ENCODE measurements at places on chromosomes 1 and 21. TPM values are rescaled to one million over a fixed set of nuclear protein-coding genes. Genes with fewer than 3 reads are reported as not detected.

C1orf74 gene
- 2.1 TPM for total RNA-seq

DCST2 gene
- total RNA-seq: 0.90 TPM

GNG4 gene
- 2.7 TPM for total RNA-seq

HNRNPCL4 gene
- not detected for total RNA-seq

LYPD8 gene
- total RNA-seq: not detected

FMOD gene
- 20.1 TPM for total RNA-seq

COA6 gene
- total RNA-seq: 35.3 TPM

MRAP gene
- total RNA-seq: 98.7 TPM

LCE1A gene
- total RNA-seq: not detected

TRPM2 gene
- total RNA-seq: 6.5 TPM
